ENCODE measurements at places on chromosomes 13 and 19. TPM values are rescaled to one million over a fixed set of nuclear protein-coding genes. Genes with fewer than 3 reads are reported as not detected.

DNA sequence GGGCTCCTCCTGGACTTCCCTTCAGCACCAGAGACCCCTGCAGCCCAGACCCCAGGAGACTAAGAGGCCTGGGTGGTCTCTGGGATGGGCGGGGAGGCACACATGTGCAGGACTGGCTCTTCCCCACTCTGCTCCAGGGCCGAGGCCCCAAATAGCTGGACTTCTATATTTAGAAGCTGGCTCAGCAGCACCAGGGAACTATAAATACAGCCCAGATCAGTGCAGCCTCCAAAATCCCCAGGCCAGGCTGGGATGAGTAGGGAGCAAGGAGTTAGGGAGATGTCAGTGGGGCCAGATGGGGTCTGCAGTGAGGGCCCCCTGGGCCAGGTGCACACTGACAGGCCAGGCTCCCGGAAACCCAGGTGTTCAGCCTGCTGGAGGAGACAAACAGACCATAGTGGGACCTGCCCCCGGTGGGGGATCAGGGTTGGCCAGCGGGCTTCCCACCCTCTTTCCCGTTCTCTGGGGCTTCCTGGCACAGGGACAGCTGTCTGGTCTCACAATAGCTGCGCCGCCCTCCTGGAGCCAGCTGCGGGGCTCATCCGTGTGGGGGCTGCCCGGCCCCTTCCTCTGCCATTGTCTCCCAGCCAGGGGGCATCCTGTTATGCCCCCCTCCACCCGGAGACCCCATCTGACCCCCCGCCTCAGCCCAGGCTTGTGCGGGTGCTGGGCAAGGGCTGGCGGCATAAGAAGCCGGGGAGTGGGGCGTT is 5.5 kb upstream of the ADGRE5 start:
- H3K4me1 ChIP-seq = no peaks in the 10 kb centered on the region
- no peak overlapping the region for H3K4me3 ChIP-seq
- no peaks in the 10 kb centered on the region for H3K36me3 ChIP-seq
- H3K27ac ChIP-seq = no peak overlapping the region
- no peak for DNase-seq
- H3K27me3 ChIP-seq = peaks cover 11% of the 10 kb centered on the region

The KLK4 gene
- not detected for polyA plus RNA-seq

The STAP2 gene
- polyA plus RNA-seq = 56.0 TPM

- no peaks in the 10 kb centered on the region for H3K4me1 ChIP-seq
- DNase-seq = no peak
- no peaks in the 10 kb centered on the region for H3K36me3 ChIP-seq
- no peaks in the 10 kb centered on the region for H3K27me3 ChIP-seq
- no peak overlapping the region for H3K27ac ChIP-seq
Observed at GRCh38 chr13:67318860-67319259, 88.7 kb upstream of the PCDH9 start.

DNA sequence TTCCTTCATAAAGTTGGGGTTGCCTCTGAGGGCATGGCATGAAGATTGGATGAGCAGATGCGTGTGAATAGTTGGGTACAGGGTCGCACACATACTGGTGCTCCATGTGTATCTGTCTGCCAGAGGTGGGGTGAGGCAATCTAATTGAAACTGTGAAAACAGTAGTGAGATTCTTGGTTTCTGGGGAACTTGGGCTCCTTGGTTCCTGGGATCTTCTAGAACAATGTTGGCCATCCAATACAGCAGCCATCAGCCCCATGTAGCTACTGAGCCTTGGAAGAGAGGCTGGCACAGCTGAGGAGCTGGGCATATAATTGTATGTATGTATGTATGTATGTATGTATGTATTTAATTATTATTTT is 616 bp downstream of the FCHO1 start:
- DNase-seq = no peak
- H3K4me3 ChIP-seq = 0 out of 2 replicates have a peak overlapping the region, but pooled peaks have one; percentile 22
- no peaks in the 10 kb centered on the region for H3K36me3 ChIP-seq
- H3K4me1 ChIP-seq = peaks cover 68% of the 10 kb centered on the region
- H3K27me3 ChIP-seq = no peaks in the 10 kb centered on the region

The C19orf67 gene
- polyA plus RNA-seq = 0.32 TPM

GRCh38 chr19:48061401-48062344 is 17.8 kb upstream of the CABP5 start:
- DNase-seq = no peak
- no peaks in the 10 kb centered on the region for H3K36me3 ChIP-seq
- H3K27me3 ChIP-seq = no peaks in the 10 kb centered on the region

DNA sequence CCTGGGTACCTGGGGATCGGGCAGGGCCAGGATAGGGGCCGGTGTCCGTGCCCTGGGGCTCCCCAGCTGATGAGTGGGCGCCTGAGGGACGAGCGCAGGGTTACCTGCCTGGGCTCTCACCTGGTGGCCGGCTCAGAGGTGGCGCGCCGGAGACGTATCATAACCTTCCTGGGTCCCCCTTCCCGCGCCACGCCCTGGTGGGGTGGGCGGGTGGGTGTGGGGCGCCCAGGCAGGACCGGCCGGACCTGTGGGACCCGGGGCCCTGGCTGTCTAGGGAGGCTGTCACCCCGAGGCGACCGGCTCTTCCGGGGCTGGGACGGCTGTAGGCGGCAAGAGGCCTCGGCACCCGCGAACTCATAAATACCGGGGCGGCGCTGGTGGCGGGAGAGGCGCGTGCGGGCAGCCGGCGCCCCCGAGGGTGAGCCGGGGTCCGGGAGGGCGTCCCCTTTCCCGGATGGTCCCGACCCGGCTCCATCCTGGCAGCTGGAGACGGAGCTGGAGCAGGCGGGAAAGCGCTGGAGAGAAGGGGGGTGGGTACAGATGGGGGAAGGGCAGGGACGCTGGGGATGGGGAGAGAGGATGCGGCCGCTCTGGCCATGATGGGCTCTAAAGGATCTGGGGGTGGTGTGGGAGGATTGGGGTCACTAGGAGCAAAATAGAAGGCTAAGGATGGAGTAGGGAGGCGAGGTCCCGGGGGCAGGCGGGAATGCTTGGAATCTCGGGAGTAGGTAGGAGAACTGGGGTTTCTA is at the start of gene ACP7:
Gene ACP7 (plus strand): TSS at position 386 of the 749 bp plus-strand sequence. CDS start 902 bp downstream, outside the sequence.
- no peak for DNase-seq
- H3K27ac ChIP-seq = no peak within 1 kb of the TSS
- peaks cover 7% of the 10 kb centered on the region for H3K4me1 ChIP-seq
- no peaks in the 10 kb centered on the region for H3K36me3 ChIP-seq
- H3K27me3 ChIP-seq = peaks cover 3% of the 10 kb centered on the region
- H3K4me3 ChIP-seq = no peak within 1 kb of the TSS

- DNase-seq = no peak
- no peaks in the 10 kb centered on the region for H3K36me3 ChIP-seq
- no peaks in the 10 kb centered on the region for H3K27me3 ChIP-seq
- no peak overlapping the region for H3K27ac ChIP-seq
- no peaks in the 10 kb centered on the region for H3K4me1 ChIP-seq
Observed at GRCh38 chr13:22012686-22013085, 341.8 kb downstream of the FGF9 start.

DNA sequence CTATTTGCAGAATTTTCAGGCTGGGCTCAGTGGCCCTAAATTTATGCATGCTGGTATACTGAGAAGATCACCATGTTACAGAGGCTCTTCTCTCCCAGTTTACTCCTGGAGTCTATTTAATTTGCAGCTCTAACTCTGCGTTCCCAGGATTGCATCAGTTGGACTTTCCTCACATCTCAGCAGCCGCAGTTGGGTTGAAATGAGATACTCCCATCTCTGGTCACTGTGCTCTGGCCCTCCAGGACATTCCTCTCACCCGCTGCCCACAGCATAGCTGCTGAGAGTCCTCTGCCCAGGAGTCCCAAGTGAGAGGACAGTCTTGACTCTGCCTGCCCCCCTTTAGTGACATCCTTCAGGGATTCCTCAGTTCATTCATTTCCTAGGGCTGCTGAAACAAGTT is 150.9 kb downstream of the LACC1 start:
- DNase-seq = no peak
- H3K27ac ChIP-seq = no peak overlapping the region

DNA sequence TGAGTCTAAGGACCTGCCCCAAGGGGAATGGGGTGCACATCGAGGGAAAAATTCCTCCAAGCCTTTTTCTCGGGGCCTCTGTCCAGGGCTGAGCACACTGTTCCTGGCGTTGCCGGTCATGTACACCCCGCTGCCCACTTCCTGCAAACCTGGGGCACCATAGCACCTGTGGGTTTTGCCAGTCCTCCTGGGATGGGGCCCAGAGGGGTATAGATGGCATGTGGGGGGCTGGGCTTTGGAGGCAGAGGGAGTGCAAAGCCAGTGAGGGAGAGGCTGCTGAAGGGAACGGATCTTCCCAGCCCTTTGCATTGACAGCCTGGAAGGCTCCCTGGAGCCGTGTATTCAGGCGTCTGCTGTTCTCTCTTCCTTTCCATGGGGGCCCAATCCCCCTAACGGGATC is 187.3 kb downstream of the ZNF536 start:
- no peak overlapping the region for H3K4me3 ChIP-seq
- no peaks in the 10 kb centered on the region for H3K36me3 ChIP-seq
- H3K4me1 ChIP-seq = no peaks in the 10 kb centered on the region

GRCh38 chr13:48492096-48492440 is 40.8 kb downstream of the RCBTB2 start:
- H3K27me3 ChIP-seq = no peaks in the 10 kb centered on the region
- no peak for DNase-seq
- no peak overlapping the region for H3K27ac ChIP-seq
- no peaks in the 10 kb centered on the region for H3K36me3 ChIP-seq
- no peak overlapping the region for H3K4me3 ChIP-seq

DNA sequence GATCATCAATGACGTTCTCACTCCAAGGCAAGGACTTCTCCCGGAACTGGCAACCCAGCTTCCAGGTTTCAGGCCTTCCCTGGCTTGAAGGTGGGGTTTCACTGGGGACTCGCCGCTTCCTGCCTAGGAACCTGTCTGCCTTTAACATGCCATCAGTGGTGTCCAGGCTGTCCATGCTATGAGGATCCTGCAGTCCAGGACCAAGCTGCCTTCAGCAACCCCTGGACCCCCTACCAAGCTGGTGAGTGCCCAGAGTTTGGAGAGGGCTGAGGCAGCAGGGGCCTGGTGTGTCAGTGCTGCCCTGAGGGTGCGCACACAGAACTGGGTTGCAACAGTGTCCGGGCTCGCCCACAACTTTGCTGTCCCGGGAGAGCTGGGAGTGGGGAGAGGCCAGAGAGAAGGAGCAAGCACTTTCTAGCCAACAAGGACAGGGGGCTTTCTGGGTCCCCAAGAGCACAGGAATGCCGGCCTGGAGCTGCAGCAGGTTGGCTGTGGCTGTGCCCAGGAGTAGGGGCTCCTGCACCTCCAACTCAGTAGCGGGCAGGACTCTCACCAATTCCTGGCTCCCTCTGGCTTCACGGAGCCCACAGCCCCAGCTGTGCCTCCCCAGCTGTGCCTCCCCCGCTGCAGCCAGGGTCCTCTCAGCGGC is 1563.2 kb upstream of the MIR17HG start:
- no peaks in the 10 kb centered on the region for H3K27me3 ChIP-seq
- H3K36me3 ChIP-seq = no peaks in the 10 kb centered on the region
- H3K27ac ChIP-seq = no peak overlapping the region
- H3K4me1 ChIP-seq = no peaks in the 10 kb centered on the region

The TMC4 gene
- polyA plus RNA-seq = 0.13 TPM

DNA sequence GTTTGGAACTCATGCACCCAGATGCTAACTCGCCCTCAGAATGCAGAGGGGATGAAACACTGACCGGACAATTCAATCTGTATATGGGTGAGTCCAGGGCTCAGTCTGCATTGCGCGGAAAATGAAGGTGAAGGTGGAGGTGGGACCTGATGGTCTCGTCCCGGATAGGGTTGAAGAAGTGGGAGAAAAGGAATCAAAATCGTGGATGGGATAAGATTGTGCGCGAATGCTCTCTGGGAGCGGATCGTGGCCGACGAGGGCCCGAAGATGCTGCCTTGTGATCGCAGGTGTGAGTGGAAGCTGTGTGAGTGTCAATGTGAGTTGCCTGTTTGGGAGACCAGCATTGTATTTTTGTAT is 594 bp upstream of the ZNF850 start:
- no peak overlapping the region for H3K27ac ChIP-seq
- no peaks in the 10 kb centered on the region for H3K27me3 ChIP-seq
- H3K36me3 ChIP-seq = no peaks in the 10 kb centered on the region

The PLIN3 gene
- 69.4 TPM for polyA plus RNA-seq

- no peak overlapping the region for H3K4me3 ChIP-seq
- peaks cover 8% of the 10 kb centered on the region for H3K4me1 ChIP-seq
- H3K36me3 ChIP-seq = no peaks in the 10 kb centered on the region
- no peak overlapping the region for H3K27ac ChIP-seq
- no peaks in the 10 kb centered on the region for H3K27me3 ChIP-seq
Observed at GRCh38 chr13:73334445-73334844, 275.6 kb downstream of the KLF5 start.

The RNF17 gene
- polyA plus RNA-seq = not detected

All from HepG2 (cell line).